Activated CD8-positive, alpha-beta T cell treated with anti-CD3 and anti-CD28 coated beads for 36 hours (primary cell): ENCODE measurements at places on chromosomes 1 and 21. TPM values are rescaled to one million over a fixed set of nuclear protein-coding genes. Genes with fewer than 3 reads are reported as not detected.

- H3K27me3 ChIP-seq: no peaks in the 10 kb centered on the region
- no peak overlapping the region for H3K27ac ChIP-seq
- H3K36me3 ChIP-seq: no peaks in the 10 kb centered on the region
- H3K4me1 ChIP-seq: no peaks in the 10 kb centered on the region
These were observed 338.6 kb downstream of the PAPPA2 start for GRCh38 chr1:176801514-176802020.

DNA sequence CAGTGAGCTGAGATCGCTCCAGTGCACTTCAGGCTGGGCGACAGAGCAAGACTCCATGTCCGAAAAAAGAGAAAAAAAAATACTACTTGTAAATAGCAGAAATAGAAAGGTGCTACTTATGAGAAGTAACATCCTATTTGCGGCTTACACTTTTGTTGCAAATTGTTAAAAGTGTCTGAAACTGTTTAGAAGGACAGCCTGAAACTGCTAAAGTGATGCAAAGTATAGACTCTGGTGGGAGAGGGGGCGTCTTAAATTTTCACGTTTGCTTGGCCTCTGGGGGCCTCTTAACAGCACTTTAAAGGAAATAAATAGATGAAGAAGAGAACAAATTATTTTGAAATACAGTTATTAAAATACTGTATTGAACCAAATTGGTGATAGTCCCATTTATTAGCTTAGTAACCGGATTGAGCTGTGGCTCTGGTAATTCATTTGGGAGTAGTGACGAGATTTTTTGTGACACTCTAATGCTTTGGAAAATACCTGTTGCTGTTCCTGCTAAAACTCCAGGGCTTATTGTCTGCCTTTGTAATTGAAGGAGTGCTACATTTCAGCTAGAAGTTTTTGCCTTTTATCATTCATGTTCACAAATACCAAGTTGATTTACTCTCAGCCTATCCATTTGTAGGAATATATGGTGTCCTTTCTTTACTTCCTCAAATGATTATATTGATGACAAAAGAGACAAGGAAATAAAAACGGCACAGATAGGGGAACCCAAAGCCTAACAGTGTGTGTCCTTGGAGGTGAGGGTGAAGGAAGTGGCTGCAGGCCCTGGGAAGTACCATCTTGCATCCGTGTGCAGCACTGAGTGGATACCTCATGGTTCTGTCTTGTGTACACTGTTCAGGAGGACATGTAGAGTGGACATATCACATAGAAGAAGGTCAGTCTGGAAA lies 6.2 kb downstream of the PKNOX1 start:
- H3K36me3 ChIP-seq: peaks cover 25% of the 10 kb centered on the region
- no peak for DNase-seq
- peaks cover 49% of the 10 kb centered on the region for H3K4me1 ChIP-seq
- H3K27me3 ChIP-seq: no peaks in the 10 kb centered on the region
- no peak overlapping the region for H3K27ac ChIP-seq

DNA sequence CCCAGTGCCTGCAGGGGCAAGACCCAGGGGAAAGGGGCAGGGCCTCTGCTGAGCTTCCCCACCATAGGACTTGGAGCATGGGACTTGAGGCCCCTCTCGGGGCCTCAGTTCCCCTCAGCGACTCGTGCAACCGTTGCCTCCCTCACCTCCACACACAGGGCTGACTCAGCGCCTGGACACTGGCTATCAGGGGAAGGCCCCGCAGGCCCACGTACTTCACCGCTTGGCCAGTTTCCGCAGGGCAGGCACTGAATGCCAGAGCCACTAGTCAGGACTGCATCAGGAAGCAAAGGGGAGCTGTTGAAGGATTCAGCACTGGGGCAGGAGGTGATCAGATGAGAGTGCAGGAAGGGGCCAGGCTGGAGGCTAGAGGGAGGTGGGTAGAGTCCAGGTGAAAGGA lies 15.5 kb upstream of the FAM131C start:
- H3K4me3 ChIP-seq: no peak overlapping the region
- no peak for DNase-seq
- no peak overlapping the region for H3K27ac ChIP-seq
- H3K27me3 ChIP-seq: no peaks in the 10 kb centered on the region

- peak overlapping the region; percentile 55 for H3K27ac ChIP-seq
- H3K4me3 ChIP-seq: no peak overlapping the region
- no peaks in the 10 kb centered on the region for H3K27me3 ChIP-seq
- DNase-seq: no peak
- H3K36me3 ChIP-seq: peaks cover 5% of the 10 kb centered on the region
These were observed 4.9 kb downstream of the MOB3C start for GRCh38 chr1:46611691-46612221.

GRCh38 chr1:157948312-157949073 lies 45.0 kb upstream of the KIRREL1 start:
- peak; percentile 10 for DNase-seq
- H3K4me1 ChIP-seq: no peaks in the 10 kb centered on the region
- H3K27me3 ChIP-seq: peaks cover 13% of the 10 kb centered on the region
- H3K27ac ChIP-seq: no peak overlapping the region

DNA sequence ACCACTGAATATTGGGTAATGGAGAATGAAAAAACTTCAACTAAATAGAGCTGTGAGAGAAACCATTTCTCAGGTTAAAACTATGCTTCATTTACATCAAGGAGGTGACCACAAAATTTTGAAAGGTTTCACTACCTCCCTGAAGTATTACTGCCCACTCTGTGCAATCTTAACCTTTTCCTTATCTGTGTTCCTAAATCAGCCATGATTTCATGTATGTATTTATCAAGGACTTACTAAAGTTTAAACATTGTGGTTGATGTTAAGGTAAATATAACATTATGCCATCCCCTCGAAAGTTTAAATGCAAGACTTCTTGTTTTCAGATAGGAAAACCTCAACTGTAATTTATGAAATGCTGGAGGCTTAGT lies 84.4 kb downstream of the CLEC20A start:
- H3K27ac ChIP-seq: no peak overlapping the region
- no peak overlapping the region for H3K4me3 ChIP-seq
- no peak for DNase-seq
- peaks cover 4% of the 10 kb centered on the region for H3K27me3 ChIP-seq
- no peaks in the 10 kb centered on the region for H3K4me1 ChIP-seq

DNA sequence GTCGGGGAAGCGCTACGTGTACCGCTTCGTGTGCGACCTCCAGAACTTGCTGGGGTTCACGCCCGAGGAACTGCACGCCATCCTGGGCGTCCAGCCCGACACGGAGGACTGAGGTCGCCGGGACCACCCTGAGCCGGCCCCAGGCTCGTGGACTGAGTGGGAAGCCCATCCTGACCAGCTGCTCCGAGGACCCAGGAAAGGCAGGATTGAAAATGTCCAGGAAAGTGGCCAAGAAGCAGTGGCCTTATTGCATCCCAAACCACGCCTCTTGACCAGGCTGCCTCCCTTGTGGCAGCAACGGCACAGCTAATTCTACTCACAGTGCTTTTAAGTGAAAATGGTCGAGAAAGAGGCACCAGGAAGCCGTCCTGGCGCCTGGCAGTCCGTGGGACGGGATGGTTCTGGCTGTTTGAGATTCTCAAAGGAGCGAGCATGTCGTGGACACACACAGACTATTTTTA lies 17.1 kb downstream of the ETS2 start:
- no peak overlapping the region for H3K27ac ChIP-seq
- peaks cover 63% of the 10 kb centered on the region for H3K36me3 ChIP-seq
- H3K4me3 ChIP-seq: no peak overlapping the region
- DNase-seq: no peak
- H3K27me3 ChIP-seq: no peaks in the 10 kb centered on the region

GRCh38 chr1:230091473-230092231 lies 24.6 kb downstream of the GALNT2 start:
- peaks cover 27% of the 10 kb centered on the region for H3K4me1 ChIP-seq
- H3K27me3 ChIP-seq: no peaks in the 10 kb centered on the region
- peaks cover 24% of the 10 kb centered on the region for H3K36me3 ChIP-seq
- no peak for DNase-seq
- H3K4me3 ChIP-seq: no peak overlapping the region

GRCh38 chr1:147053269-147053668 lies 115.1 kb downstream of the NBPF12 start:
- H3K27me3 ChIP-seq: peaks cover 2% of the 10 kb centered on the region
- no peaks in the 10 kb centered on the region for H3K36me3 ChIP-seq

GRCh38 chr1:154568157-154568815 lies 708 bp downstream of the CHRNB2 start:
- H3K4me1 ChIP-seq: peaks cover 4% of the 10 kb centered on the region
- H3K4me3 ChIP-seq: no peak overlapping the region
- no peaks in the 10 kb centered on the region for H3K36me3 ChIP-seq
- H3K27me3 ChIP-seq: peaks cover 11% of the 10 kb centered on the region
- H3K27ac ChIP-seq: no peak overlapping the region

Gene MRPL39
- total RNA-seq: 71.0 TPM
